Suppressor macrophage (primary cell): ENCODE measurements at places on chromosomes 5 and 9.

DNA sequence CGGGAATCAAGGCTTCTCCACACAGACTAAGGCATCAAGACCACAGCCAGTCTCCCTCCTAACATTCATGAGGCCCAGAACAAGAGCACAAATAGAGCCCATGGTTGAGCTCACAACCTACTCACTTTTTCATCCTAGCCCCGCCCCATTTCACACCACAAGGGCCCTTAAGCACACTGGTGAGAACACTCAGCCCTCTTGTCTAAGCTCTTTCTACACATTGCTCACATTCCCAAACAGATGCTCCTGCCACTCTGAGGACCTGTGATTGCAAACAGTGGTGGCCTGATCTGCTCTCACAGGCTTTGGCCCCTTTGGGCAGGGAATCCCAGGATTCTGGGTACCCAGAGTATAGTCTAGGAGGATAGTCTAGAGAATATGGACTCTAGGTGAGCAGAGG, 54.0 kb downstream of the FEM1C start:
- DNase-seq: no peak

- no peak for DNase-seq
Measured at GRCh38 chr5:69238760-69239251, 4.1 kb downstream of the CDK7 start.

DNA sequence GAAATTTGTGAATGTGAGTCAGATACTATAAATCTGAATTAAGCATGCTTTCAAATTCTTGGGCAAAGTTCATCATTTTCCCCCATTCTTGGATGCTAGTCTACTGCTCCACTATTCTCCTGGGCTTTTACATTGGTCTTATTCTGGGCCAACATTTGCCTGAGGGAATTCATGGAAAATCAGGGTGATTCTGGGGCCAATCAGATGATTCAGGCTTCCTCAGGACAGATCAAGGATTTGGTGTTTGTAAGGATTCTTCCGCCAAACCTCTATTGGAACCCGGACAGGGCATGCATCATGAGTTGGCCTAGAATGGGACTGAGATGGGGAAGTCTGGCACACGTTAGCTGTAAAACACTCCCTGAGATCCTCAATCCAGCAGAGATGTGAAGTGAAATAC, 113.8 kb downstream of the MEF2C start:
- DNase-seq: no peak

DNA sequence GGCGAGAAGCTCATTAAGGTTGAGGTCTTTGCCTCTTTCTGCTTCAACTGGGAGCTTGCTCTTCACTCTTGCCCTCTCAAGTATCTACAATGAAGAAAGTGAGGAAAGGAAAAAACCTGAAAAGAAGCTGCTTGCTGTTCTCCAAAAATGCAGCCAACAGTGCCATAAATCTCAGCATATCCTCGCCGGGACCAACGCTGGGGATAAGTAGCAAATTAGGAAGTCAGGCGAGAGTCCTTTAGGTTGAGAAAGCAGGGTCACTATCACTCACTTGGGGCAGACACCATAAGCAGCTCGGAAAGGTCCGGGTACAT, 399 bp downstream of the NUP155 start:
- DNase-seq: no peak

- peak; percentile 80 for DNase-seq
Measured at GRCh38 chr5:133108481-133108921, 56.7 kb downstream of the HSPA4 start.

- no peak for DNase-seq
Measured at GRCh38 chr9:128383007-128383753, 12.0 kb downstream of the URM1 start.

DNA sequence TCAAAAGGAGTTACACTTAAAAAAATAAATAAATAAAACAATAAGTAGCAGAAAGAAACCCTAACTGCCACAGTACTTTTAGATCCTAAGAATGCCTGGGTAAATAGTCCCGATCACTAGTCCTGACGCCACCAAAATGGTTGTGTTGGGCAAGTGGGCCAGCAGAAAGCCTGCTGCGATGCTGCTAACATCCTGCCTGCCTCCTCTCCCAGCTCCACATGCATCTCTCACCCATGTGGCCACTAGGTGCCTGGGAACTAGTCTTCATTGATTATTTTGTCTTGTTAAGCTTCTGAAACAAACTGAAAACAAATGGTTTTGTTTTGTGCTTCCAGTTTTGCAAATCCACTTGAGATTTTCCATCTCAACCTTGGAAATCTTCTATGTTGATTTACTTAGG, 54.4 kb upstream of the TRAF1 start:
- DNase-seq: no peak

- no peak for DNase-seq
Measured at GRCh38 chr9:17005056-17005823, 129.6 kb upstream of the CNTLN start.

- DNase-seq: peak; percentile 33
Measured at GRCh38 chr5:126499853-126500342, 76.7 kb downstream of the GRAMD2B start.

GRCh38 chr9:35335164-35335563, 154.7 kb upstream of the RUSC2 start:
- DNase-seq: no peak

- DNase-seq: no peak
Measured at GRCh38 chr9:106596984-106597383, 266.0 kb upstream of the ZNF462 start.
